ENCODE measurements at places on chromosomes 4 and X. TPM values are rescaled to one million over a fixed set of nuclear protein-coding genes. Genes with fewer than 3 reads are reported as not detected.

DNA sequence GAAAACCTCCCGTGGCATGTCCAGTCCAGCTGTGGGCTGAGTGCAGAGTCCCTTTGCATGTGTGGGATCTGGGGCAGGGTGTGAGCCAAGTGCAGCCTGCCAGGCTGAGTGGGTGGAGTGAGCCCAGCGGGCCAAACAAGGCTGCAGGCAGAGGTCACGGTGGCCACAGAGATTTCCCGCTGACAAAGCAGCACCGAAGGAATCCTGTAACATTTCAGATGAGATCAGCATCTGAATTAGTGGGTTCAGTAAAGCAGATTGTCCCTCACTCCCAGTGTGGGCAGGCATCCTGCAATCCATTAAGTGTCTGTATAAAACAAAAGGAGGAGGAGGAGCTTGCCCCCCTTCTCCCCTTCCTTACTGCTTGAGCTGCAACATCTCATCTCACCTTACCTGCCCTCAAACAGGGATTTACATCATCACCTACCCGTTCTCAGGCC, 324.4 kb downstream of the FAT4 start:
- no peaks in the 10 kb centered on the region for H3K36me3 ChIP-seq
- H3K4me3 ChIP-seq = peak overlapping the region; percentile 1
- DNase-seq = no peak
- no peaks in the 10 kb centered on the region for H3K27me3 ChIP-seq

TFE3 gene
- 35.1 TPM for total RNA-seq

DNA sequence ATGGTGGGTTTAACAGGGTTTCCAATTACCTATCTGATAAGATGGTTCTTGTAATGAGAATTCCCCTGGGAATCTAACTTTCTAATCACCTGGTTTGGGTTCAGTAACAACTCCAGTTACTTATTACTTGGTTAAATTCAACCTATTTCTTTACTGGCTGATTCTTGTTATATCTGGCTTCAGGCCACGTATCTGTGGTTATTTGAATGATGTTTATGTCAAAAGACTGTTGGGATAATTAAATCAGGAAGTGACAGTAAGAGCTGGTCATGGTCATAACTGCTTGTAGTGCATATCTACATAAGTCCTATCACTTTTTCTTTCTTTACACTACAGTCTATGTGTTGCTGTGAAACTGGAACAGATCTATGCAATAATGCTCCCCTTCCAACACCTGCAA, 108.1 kb downstream of the MID1 start:
- no peak overlapping the region for H3K4me3 ChIP-seq
- H3K36me3 ChIP-seq = peaks cover 12% of the 10 kb centered on the region
- DNase-seq = peak; percentile 23
- no peak overlapping the region for H3K27ac ChIP-seq
- peaks cover 36% of the 10 kb centered on the region for H3K4me1 ChIP-seq

DNA sequence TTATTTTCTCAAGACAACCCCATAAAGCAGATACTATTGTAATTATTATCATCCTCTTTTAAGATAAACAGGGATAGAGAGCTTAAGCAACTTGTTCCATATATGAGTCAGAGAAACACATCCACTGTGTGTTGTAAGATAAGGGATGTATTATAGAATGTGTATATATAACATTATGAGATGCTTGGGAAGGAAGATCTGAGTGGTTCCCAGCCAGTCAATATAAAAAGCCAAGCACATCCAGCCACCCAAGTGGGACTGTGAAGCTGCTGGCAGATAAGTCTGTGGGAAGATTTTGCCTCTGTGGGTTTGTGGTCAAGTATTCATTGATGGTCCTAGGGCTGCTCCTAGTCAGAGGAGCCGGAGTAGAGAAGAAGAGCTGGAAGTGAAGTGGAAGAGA, 16.5 kb upstream of the BMPR1B start:
- peaks cover 7% of the 10 kb centered on the region for H3K4me1 ChIP-seq
- no peaks in the 10 kb centered on the region for H3K27me3 ChIP-seq
- no peak for DNase-seq
- no peak overlapping the region for H3K4me3 ChIP-seq
- H3K27ac ChIP-seq = no peak overlapping the region

- H3K27ac ChIP-seq = no peak overlapping the region
- no peaks in the 10 kb centered on the region for H3K4me1 ChIP-seq
- H3K36me3 ChIP-seq = no peaks in the 10 kb centered on the region
- no peak for DNase-seq
- peaks cover 41% of the 10 kb centered on the region for H3K27me3 ChIP-seq
These were observed 113.6 kb downstream of the FAM53A start for GRCh38 chr4:1570291-1571164.

DNA sequence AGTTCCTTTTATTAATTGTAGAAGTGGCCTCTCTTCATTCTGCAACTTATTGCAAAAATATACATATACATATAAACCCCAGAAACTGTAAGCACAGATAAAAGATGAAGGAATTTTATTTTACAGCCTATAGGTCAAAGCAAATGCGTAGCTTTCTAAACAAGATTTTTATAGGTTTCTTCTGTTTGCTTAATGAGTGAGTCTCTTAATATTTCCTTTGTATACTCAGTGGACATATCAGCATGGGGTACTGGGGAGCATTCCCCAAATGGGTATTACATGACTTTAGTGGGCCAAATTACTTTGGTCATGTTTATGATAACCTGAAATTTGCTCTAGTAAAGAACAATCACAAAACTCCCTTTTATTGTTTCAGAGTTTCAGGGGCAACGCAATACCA, 1698.6 kb upstream of the IGFBP7 start:
- no peak overlapping the region for H3K27ac ChIP-seq
- H3K27me3 ChIP-seq = no peaks in the 10 kb centered on the region
- no peaks in the 10 kb centered on the region for H3K4me1 ChIP-seq
- no peaks in the 10 kb centered on the region for H3K36me3 ChIP-seq
- DNase-seq = no peak

- peaks cover 13% of the 10 kb centered on the region for H3K36me3 ChIP-seq
- peaks cover under 1% of the 10 kb centered on the region for H3K4me1 ChIP-seq
- no peak for DNase-seq
- no peak overlapping the region for H3K27ac ChIP-seq
- no peaks in the 10 kb centered on the region for H3K27me3 ChIP-seq
These were observed 497 bp upstream of the THAP9 start for GRCh38 chr4:82900066-82900410.

DNA sequence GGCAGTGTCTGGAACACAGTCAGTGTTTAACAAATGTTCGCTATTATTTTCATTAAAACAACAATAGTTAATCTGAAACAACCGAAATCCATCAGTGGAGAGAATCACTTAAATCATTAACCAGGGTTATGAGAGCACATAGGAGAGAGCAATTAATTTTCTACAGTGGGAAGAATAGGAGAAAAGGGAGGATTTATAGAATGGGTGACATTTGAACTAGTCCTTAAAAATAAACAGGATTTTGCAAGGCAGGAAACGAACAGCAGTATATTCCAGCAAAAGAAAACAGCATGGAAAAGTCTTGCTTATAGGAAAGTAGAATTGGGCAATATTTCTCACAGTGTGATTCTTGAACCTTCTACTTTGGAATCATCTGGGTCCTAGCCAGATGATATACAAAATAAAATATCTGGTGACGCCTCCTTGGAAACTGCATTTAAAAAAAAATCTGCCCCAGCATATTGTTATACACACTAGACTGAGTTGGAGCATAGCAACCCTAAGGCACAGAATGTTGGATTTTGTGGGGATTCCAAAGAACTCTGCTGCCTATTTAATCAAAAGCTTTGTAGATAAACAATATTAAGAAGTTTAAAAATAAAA, 56.1 kb downstream of the INTS12 start:
- no peak for DNase-seq
- no peak overlapping the region for H3K4me3 ChIP-seq
- H3K4me1 ChIP-seq = peaks cover 9% of the 10 kb centered on the region

PDGFRA gene
- total RNA-seq = not detected

- no peaks in the 10 kb centered on the region for H3K27me3 ChIP-seq
- H3K4me1 ChIP-seq = no peaks in the 10 kb centered on the region
- H3K36me3 ChIP-seq = no peaks in the 10 kb centered on the region
- no peak overlapping the region for H3K4me3 ChIP-seq
- no peak overlapping the region for H3K27ac ChIP-seq
These were observed 31.0 kb upstream of the TLR3 start for GRCh38 chr4:186037692-186038658.

- DNase-seq = no peak
- peaks cover 44% of the 10 kb centered on the region for H3K4me1 ChIP-seq
- no peak overlapping the region for H3K27ac ChIP-seq
These were observed 40.1 kb upstream of the SETD7 start for GRCh38 chr4:139596034-139596683.

BMP3 gene
- total RNA-seq = 0.17 TPM

GRCh38 chrX:17373337-17373736, 1.7 kb upstream of the NHS start:
- H3K4me1 ChIP-seq = peaks cover 6% of the 10 kb centered on the region
- H3K27ac ChIP-seq = no peak overlapping the region
- no peak overlapping the region for H3K4me3 ChIP-seq

DNA sequence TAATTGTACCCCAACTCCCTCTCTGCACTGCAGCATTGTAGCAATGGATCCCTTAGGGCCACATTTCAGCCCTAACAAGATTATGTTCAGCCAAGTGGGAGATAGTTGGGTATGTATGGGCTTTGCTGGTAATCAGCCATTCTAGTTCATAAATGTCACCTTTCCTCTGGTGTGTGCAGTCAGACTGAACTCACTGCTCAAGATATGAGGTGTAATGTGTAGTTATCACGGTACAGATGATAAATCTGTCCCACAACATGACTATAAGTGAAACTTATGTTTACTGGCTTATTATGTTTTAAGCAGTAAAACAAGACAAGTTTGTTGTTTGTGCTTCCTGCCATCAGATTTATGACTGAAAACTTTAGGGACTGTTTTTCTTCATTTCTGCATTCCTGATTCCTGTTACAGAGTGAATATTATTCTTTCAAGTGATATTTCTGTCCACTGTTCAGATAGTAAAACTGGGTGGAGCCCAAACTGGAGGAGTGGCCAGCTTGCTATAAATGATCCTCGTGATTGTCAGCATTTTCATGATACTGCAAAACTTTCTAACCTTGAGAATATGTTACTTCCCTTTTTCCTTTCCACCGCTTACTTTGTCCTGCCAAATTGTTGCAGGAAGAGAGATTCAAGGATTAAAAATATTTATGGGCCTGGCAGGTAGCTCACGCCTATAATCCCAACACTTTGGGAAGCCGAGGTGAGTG, 44.9 kb downstream of the ANAPC4 start:
- H3K36me3 ChIP-seq = peaks cover under 1% of the 10 kb centered on the region
- no peak overlapping the region for H3K4me3 ChIP-seq
- no peaks in the 10 kb centered on the region for H3K27me3 ChIP-seq
- no peak overlapping the region for H3K27ac ChIP-seq
- no peaks in the 10 kb centered on the region for H3K4me1 ChIP-seq

- H3K36me3 ChIP-seq = no peaks in the 10 kb centered on the region
- H3K27ac ChIP-seq = no peak overlapping the region
- H3K4me1 ChIP-seq = peaks cover 8% of the 10 kb centered on the region
These were observed 196.5 kb downstream of the BMPR1B start for GRCh38 chr4:94954251-94954650.

SOD3 gene
- 33.7 TPM for total RNA-seq

DNA sequence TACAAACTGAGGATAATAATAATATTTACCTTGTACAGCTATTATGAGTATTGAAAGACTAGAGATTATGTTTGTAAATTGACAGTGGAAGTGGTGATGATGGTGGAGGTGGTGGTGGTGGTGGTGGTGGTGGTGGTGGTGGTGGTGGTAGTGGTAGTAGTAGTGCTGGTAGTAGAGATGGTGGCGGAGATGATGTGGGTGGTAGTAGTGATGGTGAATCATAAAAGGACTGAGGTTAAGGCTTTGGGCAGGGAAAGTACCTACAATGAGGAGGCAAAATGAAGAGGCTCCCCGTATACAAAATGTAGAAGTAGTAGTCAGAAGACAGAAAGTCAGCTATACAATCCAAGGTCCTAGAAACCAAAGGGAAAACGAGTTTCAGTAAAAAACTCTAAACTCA, 214.1 kb downstream of the BCOR start:
- no peaks in the 10 kb centered on the region for H3K4me1 ChIP-seq
- H3K27ac ChIP-seq = no peak overlapping the region
- peaks cover 32% of the 10 kb centered on the region for H3K27me3 ChIP-seq
- no peaks in the 10 kb centered on the region for H3K36me3 ChIP-seq
- DNase-seq = no peak
- no peak overlapping the region for H3K4me3 ChIP-seq

SPRY1 gene
- total RNA-seq = 45.5 TPM

- no peaks in the 10 kb centered on the region for H3K36me3 ChIP-seq
- H3K27me3 ChIP-seq = no peaks in the 10 kb centered on the region
- no peak overlapping the region for H3K4me3 ChIP-seq
These were observed 1100.0 kb upstream of the SLIT2 start for GRCh38 chr4:19151684-19152083.

- no peaks in the 10 kb centered on the region for H3K4me1 ChIP-seq
- H3K27ac ChIP-seq = no peak overlapping the region
- no peak overlapping the region for H3K4me3 ChIP-seq
- H3K36me3 ChIP-seq = no peaks in the 10 kb centered on the region
- peak; percentile 51 for DNase-seq
These were observed 8.1 kb upstream of the GPR119 start for GRCh38 chrX:130393451-130394074.

DNA sequence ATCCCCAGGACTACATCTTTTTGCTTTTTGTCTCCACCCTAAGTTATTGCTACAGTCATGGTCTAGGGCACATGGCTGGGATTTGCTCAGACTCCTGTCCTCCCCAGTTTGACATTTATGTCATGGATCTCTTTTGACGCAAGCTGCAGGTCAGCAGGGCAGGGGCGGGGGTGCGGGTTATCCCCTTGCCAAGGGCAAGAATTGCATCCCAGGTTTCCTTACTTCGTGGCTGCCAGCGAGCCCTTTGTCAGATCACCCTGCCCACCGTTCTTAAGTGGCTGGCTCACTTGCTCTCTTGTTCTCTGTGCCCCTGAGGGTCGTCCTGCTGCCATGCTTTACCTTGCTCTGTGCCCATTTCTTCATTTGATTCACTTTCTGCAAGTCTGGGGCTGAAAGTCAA, 21.1 kb upstream of the UBA1 start:
- no peaks in the 10 kb centered on the region for H3K4me1 ChIP-seq
- no peak for DNase-seq
- H3K36me3 ChIP-seq = peaks cover 21% of the 10 kb centered on the region
- H3K4me3 ChIP-seq = no peak overlapping the region
- no peak overlapping the region for H3K27ac ChIP-seq

POLA1 gene
- total RNA-seq = 21.3 TPM

Measured in Calu3 (cell line).